ENCODE measurements at places on chromosomes 7 and 10.
A peak's percentile ranks its signal among the peaks of the same experiment; 100 is the strongest.

DNA sequence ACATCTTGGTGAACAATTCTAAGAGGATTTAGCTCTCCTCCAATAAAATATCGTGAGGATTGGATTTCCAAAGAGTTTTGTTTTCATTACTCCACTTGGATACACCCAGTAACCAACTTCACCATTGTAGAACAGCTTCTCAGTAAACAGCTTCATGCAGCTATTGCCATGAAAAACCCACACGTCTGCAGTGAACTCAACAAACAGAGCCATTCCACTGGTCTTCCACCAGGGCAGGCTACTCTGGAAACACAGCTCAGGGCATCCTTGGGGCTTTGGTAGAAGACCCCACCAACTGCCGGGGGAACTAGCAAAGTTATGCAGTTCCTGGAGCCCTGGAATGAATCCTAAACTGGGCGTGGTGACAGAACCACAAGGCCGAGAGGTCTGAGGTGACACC, 77.4 kb downstream of the CALN1 start:
- DNase-seq, result no peak

GRCh38 chr7:36884910-36885309, 160.6 kb upstream of the AOAH start:
- DNase-seq, result peak; percentile 40

DNA sequence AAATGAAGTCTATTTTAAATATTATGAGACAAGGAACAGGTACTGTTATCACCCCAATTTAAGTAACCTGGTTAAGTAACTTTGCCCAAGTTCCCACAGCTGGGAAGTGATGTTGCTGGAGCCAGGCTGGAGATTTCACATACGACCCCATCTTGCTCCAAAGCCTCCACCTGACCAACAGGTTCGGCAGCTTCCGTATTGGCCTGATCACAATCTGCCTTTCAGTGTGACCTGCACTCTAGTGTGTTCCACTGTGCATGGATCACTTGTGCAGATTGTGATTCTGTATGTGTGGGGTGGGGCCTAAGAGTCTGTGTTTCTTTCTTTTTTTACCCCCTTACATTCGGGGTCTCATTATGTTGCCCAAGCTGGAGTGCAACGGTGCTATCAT, 66.1 kb downstream of the PRTFDC1 start:
- DNase-seq, result no peak

DNA sequence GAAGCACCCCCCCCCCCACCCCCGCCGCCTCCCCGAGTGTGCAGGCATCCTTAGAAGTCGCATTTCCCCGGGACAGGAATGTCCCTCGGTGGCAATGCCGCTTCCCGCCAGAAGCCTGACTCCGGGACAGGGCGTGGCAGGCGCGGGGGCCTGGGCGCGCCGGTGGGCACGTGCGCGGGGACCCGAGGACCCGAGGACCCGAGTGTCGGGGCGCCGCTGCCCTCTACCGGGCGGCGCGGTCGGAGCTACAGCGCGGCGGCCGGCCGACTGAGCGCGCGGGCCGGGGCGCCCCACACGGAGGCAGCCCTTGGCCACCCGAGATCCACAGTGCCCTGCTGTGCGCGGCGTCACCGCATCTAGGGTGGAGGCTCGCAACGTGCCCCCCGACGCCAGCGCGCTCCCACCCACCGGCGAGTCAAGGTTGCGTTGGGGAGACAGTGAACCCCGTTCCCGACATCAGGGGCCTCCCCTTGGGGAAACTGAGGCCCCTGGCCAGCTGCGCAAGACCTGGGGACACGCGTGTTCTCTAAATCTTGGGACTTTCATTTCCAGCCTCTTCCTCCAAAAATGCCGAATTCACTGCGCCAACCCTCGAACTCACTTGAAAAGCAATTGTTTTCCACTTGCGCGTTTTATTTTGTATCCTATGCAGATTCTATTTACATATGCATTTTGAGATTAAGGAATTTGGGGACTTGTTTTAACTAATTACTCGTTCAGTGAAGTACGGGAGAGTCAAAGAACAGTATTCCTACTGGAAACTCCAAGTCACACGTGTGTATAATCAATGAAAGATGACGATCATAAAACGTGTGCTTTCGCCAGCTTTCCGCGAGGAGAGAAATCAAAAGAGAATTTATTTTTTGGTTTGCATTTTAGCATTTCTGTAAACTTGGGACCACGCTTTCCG, 3.1 kb upstream of the CUX1 start:
- no peak for DNase-seq

DNA sequence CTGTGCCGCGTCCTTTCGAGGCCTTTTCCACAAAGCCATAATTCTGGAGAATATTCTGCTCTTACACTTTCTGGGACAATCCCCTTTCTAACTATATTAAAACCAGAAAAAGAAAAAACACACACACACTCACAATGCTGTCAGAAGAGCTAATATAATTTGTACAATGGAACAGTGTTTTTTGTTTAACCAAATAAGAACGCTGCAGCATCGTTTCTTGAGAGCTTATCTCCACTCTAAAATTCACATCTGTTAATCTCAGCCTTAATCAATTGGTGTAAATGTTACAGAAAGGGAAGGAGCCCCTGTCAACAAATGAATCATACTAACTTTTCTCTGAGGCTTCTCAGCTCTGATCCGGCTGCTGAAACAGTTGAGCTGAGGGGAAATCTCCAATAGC, 123.9 kb downstream of the GALNT11 start:
- DNase-seq, result no peak
